ENCODE measurements at places on chromosomes 4 and X. TPM values are rescaled to one million over a fixed set of nuclear protein-coding genes. Genes with fewer than 3 reads are reported as not detected.

DNA sequence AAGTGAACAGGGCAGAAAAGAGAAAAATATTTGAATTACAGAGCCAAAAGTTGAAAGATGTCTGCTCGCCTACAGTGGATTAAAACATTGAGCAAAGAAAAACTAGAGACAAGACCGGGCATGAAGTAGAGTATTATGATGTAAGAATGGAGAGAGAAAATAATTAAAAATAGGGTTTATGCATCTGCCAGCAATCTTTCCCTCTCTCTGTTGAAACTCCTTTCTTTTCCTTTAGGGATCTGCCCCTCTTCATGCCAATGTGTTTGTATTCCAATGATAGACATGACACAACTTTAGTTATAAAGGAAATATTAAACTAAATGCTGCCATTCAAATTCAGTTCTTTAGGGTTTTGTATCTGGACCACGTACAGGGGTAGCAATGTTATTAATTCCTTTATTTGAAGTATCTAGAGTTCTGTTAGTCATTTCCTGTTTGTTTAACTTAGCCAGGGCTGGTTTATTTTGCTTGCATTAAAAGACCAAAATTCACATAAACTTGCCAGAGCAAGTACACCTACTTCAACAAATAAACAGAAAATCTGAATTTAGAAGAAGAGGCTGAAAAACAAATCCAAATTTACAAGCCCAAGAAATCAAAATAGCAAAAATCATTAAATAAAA lies 202.6 kb downstream of the SPOCK3 start:
- no peak for DNase-seq

DNA sequence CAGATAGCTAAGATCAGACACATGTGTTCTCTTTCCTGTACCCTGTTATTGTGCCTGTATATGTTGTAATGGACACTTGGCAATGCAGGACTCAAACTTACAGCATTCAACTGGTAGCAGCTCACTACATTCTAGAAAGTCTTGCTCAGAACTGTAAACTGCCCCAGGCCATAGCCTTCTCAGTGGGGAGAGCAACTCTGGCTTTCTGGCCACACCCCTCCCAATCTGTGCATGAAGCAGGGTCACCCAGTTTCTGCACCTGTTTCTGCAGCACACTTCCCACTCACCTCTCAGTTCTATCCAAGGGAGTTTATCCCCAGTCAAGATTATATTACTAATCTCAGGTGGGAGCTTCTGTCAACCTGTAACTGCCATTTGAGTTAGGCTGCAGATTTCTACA lies 38.9 kb upstream of the TBX22 start:
- DNase-seq, result no peak

- DNase-seq, result no peak
Observed at GRCh38 chr4:97828646-97829045, 314.6 kb downstream of the STPG2 start.

Gene UGT2B7
- not detected for polyA plus RNA-seq

Gene GRSF1
- polyA plus RNA-seq, result 69.2 TPM

DNA sequence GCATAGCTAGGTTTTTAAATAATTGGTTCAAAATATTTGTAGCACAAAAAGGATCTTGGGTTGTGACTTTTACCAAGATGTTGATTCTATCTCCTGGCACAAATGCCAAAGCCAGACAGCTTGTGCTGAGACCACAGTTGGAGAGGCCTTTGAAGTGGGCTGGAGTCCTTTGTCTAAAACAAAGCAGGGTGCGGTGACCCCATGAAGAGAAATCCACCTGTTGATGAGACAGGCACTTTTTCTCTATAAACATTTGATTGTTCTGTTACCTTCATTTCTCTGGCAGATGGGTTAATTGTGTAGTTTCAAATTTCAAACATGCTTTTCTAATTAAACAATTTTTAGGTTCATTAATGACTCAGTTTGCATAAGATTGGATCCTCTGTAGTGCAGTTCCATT lies 56.7 kb downstream of the STOX2 start:
- no peak for DNase-seq

Gene NFKB1
- polyA plus RNA-seq, result 14.9 TPM

- no peak for DNase-seq
Observed at GRCh38 chrX:150036641-150037040, 98.3 kb upstream of the EOLA2 start.

Gene EREG
- polyA plus RNA-seq, result 0.48 TPM

- DNase-seq, result no peak
Observed at GRCh38 chr4:155687380-155687982, 20.8 kb downstream of the GUCY1A1 start.

DNA sequence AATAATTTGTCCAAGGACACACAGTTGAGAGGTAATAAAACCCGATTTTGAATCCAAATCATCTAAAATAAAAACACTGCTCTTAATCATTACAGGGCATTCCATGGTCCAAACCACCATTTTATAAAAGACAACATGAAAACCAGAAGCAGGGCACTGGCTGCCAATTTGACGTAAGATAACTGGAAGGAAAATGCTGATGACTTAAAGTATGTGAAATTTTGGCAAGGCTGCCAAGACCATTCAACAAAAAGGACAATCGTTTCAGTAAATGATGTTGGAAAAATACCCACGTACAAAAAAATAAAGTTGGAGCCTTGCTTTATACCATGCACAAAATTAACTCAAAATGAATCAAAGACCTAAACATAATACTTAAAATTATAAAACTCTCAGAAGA lies 344.4 kb downstream of the RAPGEF2 start:
- no peak for DNase-seq

Data from BJ (cell line).